ENCODE measurements at places on chromosomes 3 and 15.

- no peak for DNase-seq
Measured at GRCh38 chr3:85591451-85591850, 632.7 kb downstream of the CADM2 start.

GRCh38 chr3:52237657-52238172 lies 1.2 kb downstream of the TWF2 start:
- no peak for DNase-seq

- DNase-seq, result no peak
Measured at GRCh38 chr3:13075318-13075717, 2.1 kb upstream of the IQSEC1 start.

DNA sequence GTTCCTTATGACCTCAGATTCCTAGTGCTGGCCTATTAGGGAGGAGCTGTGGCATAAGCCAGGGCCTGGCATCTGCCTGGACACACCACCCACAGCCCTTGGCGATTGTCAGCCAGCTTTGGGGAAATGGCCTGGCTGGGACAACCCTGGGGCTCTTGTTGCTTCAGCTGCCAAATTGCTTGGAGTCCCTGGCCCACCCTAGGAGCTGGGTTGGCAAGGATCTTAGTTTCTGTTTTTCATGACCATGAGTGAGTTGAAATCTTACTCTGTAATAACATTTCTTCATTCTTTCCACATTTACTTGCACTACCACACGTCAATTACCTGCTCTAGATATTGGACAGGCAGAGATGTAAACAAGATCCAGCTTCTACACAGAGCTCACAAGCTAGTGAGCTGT lies 1.9 kb upstream of the MYZAP start:
- no peak for DNase-seq

DNA sequence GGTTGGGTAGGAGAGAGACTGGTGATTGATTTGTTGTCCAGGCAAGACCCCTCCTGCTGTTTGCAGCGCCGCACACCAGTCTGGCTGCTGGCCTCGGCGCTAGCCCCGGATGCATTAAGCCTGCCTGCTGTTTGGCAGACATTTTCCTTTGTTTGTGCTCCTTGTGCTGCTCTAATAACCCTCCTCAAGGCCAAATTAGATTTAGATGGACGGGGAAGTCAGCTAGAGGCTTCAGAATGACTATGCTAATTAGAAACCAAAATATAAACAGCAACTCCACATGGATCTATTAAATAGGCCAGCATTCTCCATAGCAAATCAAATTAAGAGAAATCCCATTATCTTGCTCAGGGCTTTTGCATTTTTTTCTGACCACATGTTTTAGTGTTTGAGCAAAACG lies 445.2 kb downstream of the SQOR start:
- DNase-seq, result no peak

DNA sequence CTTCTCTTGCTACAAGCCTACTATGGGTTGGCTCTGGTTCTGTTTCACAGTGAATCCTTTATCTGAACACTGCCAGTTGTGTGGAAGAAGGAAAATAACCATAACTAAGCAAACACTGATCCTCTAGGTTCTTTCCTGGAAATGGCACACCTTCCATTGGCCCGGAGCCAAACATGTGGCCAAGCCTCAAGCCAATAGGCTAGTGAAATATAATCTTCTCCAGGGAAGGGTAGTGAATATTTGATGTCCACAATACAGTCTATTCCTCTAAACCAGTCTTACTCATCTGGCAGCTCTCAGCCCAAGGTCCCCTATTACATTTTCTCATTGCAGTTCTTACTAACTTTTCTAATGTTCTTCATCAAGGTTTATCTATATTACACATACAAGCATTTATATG lies 921.3 kb downstream of the TUSC7 start:
- no peak for DNase-seq

DNA sequence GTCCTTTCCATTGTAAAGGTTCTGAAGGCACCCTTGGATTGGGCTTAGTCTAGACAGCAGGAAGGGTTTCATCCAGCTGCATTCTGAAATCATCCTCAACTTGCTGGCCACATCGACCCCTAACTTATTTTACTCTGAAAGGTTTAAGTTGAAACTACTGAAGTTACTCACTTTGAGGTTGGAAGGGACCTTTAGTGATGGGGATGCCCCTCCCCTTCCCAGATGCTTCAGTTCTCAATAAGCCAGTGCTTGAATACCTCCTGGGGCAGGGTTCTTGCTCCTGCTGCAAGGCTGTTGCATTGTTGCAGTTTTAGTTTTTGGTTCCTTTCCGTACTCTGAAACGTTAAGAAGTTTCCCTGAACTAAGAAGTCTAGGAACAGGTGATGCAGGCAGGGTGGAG lies 26.4 kb downstream of the FGD5 start:
- no peak for DNase-seq

GRCh38 chr15:88896333-88897033 lies 1.1 kb upstream of the HAPLN3 start:
- DNase-seq, result no peak

- peak; percentile 56 for DNase-seq
Measured at GRCh38 chr3:58585005-58585786, 8.0 kb upstream of the FAM107A start.

- DNase-seq, result no peak
Measured at GRCh38 chr3:147297761-147298350, 108.5 kb downstream of the ZIC4 start.

- DNase-seq, result no peak
Measured at GRCh38 chr15:89178307-89178977, 42.9 kb downstream of the RLBP1 start.

- DNase-seq, result no peak
Measured at GRCh38 chr3:48896936-48897335, 1.7 kb downstream of the SLC25A20 start.

GRCh38 chr15:101407439-101407838 lies 82.1 kb downstream of the PCSK6 start:
- DNase-seq, result no peak

DNA sequence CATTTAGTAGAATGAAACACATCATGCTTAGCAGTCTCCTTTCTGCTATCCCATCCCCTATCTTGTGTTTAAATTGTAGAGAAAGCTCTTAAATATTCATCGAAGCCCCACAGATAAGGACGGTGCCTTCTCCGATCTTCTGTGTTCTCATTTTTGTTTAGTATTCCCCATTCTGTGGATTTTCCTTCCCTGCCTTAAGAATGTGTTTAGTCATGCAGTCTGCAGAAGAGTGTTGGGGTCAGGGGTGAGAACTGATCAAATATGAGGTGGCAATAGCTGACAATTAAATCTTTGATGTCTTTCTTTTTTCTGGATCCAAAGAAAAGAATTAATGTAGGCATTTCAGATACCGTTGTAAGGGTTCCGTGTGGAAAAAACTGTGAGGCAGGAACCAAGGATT lies 9.3 kb upstream of the ANKUB1 start:
- DNase-seq, result no peak

- DNase-seq, result no peak
Measured at GRCh38 chr3:151639418-151639740, 94.3 kb upstream of the AADACL2 start.

- no peak for DNase-seq
Measured at GRCh38 chr3:136931606-136932005, 26.2 kb upstream of the IL20RB start.

DNA sequence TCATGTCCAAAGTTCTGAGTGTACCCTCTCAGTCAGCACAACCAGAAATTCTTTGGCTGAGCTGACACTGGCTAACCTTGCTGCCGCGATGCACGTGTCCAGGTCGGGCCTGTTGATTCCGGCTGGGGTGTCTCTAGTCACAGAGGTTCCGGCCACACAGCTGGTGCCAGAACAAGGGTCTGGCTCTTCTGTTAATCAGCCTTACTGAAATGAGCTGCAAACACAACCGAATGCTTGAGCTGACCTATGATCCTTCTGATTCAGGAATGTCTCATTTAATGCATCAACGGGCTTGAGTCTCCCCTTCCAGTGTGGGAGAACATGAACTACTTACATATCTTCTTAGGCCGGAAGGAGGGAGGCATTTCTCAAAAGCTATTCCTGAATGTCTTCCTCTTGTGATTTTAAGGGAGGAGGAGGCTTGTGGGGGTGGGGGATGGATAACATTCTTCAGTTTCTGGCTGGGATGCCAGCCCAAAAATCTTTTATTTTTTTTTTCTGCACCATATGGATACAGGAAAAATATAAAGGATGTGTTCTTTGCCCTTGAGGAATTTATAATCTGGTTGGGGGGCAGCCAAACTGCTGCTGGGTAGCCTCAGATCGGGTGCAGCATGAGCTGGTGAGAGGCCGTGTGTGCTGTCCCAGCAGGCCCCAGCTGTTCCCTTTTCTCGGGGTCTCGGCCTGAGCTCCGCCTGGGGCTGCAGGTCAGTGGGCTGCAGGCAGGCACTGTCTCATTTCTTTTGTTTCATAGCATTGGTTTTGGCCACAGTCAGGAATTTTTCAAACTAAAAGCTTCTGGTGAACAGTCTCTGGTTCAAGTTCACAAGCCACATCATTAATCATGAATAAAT lies 319.1 kb upstream of the TBL1XR1 start:
- no peak for DNase-seq

- DNase-seq, result no peak
Measured at GRCh38 chr3:43093974-43094373, 11.9 kb downstream of the POMGNT2 start.

GRCh38 chr3:66399529-66400232 lies 101.1 kb downstream of the LRIG1 start:
- DNase-seq, result no peak

DNA sequence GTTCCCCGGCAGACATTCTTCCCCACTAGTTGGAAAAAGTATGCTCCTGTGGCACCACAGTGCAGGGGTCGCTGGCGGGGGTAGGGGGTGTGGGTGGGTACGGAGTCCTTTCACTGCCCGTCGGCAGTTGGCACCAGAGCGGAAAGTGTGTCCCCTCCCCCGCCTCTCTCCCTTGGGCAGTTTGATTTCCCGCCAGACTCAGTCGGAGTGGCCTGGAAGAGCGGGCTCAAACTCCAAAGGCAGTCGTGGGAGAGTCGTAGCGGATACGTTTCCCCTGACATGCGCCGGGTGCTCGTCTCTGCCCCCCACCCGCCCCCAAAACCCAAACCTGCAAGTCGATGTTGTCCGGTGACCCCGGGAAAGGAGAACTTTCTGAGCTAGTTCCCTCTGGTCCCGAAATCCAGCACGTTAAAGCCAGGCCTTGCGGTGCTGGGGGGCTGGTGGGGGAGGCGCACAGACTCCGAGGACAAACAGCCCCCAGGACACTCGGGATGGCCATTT lies 4.4 kb upstream of the FOXB1 start:
- no peak for DNase-seq

DNA sequence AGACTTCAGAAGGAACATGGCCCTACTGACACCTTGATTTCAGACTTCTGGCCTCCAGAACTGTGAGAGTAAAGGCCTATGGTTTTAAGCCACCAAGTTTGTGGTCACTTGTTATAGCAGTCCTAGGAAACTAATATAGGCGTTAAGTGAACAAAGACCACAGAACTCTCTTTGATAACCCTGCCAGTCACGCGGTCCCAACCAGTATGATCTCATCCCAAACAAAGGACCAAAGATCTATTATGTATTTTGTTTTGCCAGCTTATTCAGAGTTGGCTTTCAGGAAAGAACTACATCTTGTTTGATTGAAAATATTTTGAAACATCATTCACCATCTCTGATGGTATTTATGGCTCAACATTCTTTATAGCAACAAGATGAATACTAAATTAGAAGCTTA lies 294.4 kb upstream of the SLCO3A1 start:
- DNase-seq, result no peak

DNA sequence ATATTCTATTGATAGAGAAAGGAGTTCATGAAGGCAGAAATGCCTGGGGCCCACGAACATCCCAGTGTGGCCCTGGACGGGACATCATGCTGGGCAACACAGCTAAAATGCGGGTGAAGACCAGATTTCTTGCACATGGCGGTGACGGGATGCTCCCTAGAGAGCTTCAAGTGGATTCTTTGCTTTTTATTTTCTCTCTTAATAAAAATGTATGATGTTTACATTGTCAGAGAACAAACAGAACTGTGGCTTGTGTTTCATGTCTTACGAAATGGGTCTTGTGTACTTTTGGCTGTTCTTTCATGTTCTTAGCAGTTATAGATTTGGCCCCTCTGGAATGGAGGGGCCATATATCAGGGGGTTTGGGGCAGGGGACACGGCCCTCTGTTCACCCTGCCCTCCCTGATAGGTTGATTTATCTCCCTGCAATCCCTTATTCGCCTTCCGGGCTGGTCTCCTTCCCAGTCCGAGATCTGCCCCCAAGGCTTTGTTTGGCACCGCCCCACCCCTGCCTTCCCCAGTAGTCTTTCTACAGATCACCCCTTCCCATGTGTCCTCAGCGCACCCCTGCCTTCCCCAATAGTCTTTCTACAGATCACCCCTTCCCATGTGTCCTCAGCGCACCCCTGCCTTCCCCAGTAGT lies 68.7 kb upstream of the CGNL1 start:
- DNase-seq, result no peak

DNA sequence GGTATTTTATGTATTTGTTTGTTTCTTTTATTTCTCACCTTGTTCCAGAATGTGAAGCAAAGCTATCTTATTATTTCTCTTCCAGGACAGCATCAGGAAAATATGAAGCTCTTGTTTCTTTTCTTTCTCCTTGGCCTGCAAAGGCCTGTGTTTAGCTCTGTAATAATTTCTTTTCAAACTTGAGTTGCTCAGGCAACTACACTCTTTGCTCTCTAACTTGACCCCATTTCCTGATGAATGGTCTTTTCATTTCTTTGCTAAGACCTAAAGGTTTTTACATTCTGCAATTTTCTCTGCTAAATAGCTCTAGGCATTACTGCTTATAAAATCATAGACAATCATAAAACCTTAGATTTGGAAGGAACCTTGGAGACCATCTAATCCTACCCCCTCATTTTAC lies 26.2 kb upstream of the ZNF770 start:
- no peak for DNase-seq

DNA sequence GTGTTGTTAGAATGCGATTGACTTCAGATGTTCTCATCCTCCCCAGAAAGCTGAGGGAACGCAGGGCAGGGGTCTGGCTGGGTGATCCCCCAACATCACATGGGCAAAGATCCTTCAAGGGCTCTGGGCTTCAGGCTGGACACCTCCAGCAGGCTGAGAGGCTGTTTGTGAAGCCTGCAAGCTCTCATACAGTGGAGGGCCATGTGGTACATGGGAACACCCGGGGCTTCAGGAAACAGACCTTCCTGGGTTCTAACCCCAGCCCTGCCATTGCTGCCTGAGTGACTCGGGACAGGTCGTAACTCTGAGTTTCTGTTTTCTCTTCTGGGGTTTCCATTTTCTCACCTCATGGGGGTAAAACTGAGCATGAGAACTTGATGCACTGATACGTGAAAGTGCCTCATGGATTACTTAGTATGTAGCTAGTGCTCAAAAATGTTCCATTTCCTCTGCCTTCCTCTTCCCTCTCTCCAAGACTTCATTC lies 81.2 kb downstream of the TLE3 start:
- DNase-seq, result no peak

DNA sequence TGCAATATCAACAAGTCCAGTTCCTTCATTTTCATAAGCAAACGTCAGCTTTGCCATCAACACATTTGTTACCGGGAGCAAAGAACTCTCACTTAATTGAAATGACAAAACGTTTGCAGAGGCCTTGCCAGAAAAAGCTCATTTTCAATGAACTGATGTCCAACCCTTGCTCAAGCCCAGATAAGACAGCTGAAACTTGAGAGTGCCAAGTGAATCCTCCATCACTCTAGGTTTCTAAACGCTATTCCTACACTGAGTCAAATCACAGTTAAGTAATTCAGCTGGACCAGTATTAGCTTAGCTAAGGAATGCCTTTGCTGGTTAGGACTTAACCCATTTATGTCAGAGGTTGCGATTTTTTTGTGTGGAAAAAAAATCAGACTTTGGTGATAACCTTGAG lies 11.5 kb downstream of the CHSY1 start:
- DNase-seq, result no peak

Data from activated CD8-positive, alpha-beta memory T cell treated with anti-CD3 and anti-CD28 coated beads, Interleukin-2, amount 50 U/mL, for 4 hours (primary cell).